ENCODE measurements at places on chromosomes 12 and 14.

DNA sequence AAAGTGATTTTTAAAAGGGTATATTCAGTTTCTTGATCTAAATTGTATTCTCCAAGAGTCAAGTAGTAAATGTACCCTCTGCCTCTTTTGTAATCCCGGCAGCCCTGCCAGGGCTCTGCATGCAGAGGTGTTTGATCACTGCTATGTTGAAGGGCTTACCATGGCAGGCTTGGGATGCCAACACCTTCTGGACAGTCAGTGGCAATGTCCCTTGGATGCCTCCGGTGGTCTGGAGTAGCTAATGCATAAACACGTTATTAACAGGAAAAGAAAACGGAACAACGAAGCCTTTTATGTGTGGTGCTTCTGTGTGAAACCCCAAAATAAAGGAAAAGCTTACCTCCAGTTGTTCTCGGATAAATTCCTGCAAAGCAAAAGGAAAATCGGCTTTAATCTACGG, 19.9 kb downstream of the EIF2B2 start:
- DNase-seq, result no peak

GRCh38 chr12:71581206-71581605, 82.4 kb downstream of the ZFC3H1 start:
- DNase-seq, result no peak

DNA sequence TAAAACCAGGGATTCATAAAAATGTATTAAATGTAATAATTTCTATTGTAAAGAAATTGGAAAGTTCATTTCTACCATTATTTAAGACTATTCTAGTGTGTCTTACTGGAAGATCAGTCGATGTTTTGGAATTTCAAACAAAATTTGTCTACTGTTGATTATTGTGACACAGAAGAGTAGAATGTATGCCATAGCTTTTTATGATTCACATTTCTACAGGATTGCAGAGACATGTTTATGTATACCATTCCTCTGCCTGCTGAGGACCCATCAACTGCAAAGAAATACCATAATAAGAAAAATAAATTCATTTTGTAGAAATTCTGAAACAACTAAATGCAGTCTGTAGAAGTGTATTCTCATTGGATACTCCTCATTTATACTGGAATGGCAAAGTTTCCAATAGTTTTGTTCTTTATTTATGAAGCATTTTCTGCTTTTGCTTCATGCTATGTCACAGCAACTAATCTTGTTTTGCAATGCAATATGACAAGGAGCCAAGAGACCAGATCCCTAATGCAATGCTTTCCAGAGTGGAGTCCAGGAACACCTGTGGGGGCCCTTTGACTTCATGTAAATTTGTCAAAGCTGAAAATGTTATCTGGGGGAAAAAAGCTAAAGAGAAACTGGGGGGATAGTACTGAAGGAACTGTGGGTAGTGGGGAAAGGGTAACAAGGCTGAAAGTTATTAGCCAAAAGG, 172.9 kb upstream of the LRIG3 start:
- DNase-seq, result no peak

DNA sequence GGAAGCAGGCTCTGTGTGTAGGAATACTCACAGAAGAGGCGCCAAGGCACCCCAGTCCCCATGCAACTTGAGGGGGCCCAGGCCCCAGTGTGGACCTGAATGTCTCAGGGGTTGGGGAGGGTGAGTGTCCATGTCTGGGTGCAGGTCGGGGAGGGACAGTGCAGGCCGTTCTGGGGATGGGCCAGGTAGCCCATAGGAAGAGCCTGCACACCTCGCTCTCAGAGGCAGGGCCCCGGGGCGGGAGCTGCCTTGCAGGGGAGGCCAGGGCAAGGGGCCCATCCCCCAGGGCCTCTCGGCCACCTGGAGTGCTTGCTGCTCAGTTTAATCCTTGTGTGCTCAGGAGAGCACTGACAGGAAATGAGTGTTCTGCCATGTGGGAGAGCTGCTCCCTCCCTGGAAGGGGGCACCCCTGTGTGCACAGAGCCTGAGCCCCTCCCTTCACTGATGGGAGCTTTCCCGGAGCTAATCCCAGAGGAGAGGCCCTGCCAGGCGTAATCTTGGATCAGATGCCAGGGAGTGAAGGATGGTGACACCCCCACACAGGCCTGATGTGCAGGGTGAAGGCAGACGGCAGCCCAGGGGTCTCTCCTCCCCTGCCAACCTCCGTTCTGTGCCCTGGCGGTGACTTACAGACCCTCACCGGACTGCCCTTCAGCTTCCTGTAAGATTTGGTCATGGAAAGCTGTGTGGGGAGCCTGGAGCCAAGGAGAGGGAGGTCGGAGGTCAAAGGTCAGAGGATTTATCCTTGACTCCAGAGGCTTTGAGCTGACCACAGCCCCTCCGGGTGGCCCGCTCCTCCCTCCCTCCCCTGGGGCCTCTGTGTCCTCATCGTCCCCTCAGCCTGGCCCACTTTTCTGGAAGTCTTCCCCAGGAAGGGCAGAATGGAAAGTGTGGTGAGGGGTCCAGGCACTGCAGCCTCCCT, 24.4 kb upstream of the FBRSL1 start:
- no peak for DNase-seq

GRCh38 chr14:24982472-24983155, 67.3 kb downstream of the STXBP6 start:
- no peak for DNase-seq

- no peak for DNase-seq
Observed at GRCh38 chr12:3604748-3605586, 114.0 kb downstream of the PRMT8 start.

GRCh38 chr12:10941916-10942607, 3.0 kb upstream of the TAS2R14 start:
- DNase-seq, result no peak
